PC-9 (cell line): ENCODE measurements at places on chromosomes 1 and 21. TPM values are rescaled to one million over a fixed set of nuclear protein-coding genes. Genes with fewer than 3 reads are reported as not detected.

Gene OR2L3
- total RNA-seq = not detected in 2 replicates

Gene GPR153
- 7.9 and 8.0 TPM in 2 replicates for total RNA-seq

Gene TTC39A
- 7.3 and 10.4 TPM in 2 replicates for total RNA-seq

Gene S100A1
- 0.46 and 1.0 TPM in 2 replicates for total RNA-seq

Gene NES
- total RNA-seq = 6.8 and 7.0 TPM in 2 replicates

Gene HMGCS2
- total RNA-seq = not detected in 2 replicates

Gene TTC24
- not detected in 2 replicates for total RNA-seq

Gene LCE1F
- not detected in 2 replicates for total RNA-seq

Gene MYBPH
- not detected in 2 replicates for total RNA-seq

Gene AXDND1
- 1.8 and 3.4 TPM in 2 replicates for total RNA-seq

Gene SPRR1B
- not detected in 2 replicates for total RNA-seq

Gene C1orf105
- not detected in 2 replicates for total RNA-seq

Gene RNU1-4
- 1,333 and 3,235 TPM in 2 replicates for total RNA-seq

Gene AIRE
- total RNA-seq = not detected in 2 replicates

Gene OLFML3
- total RNA-seq = 0.45 and 0.52 TPM in 2 replicates

Gene KCNJ9
- total RNA-seq = not detected in 2 replicates

Gene KIAA1614
- total RNA-seq = 0.15 TPM in 1 of 2 replicates, not detected in the other

Gene MX2
- 2.5 and 3.4 TPM in 2 replicates for total RNA-seq

Gene BRDT
- total RNA-seq = not detected in 2 replicates

Gene NEGR1
- 0.23 and 0.44 TPM in 2 replicates for total RNA-seq

Gene OR2L2
- total RNA-seq = 0.10 and 0.13 TPM in 2 replicates

Gene OR10J1
- total RNA-seq = not detected in 2 replicates

Gene SLC66A1
- total RNA-seq = 13.8 and 15.1 TPM in 2 replicates

Gene ITLN2
- not detected in 2 replicates for total RNA-seq

Gene AUNIP
- total RNA-seq = 11.0 and 11.3 TPM in 2 replicates

Gene SLC45A1
- 0.20 TPM in 1 of 2 replicates, not detected in the other for total RNA-seq
